ENCODE measurements at places on chromosomes 16 and 17.

DNA sequence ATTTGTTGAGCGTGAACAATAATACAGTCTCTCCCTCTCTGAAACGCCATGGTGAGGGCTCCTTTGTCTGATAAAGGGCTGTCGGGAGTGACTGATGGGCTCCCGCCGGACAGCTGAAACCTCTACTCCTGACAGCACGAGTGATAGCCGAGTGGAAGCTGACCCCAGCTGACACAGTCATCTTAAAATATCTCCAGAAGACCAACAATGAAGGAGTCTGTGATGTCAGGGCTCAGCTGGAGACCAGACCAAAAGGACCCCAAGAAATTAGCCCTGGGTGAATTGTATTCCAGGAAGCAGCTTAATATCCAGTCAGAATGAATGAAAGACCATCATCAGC, 22.4 kb downstream of the CCDC182 start:
- no peak for DNase-seq

DNA sequence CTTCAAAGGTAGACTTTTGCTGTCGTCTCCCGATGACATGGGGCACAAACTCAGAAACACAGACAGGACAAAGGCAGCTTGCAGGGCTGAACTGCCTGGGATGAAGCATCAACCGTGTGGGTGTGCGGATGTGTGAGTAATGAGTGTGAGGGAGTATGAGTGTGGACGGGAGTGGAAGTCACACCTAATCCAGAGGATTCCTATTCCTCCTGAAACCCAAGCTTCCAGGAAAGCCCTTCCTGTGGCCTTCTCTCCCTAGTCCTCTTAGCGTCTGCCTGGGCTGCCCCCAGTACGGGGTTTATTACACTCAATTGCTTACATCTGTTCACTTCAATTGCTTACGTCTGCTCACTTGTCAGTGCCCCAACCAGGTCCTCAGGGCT, 2.3 kb upstream of the IL4R start:
- no peak for DNase-seq

- no peak for DNase-seq
Observed at GRCh38 chr17:64340557-64340956, 50.1 kb downstream of the PECAM1 start.

DNA sequence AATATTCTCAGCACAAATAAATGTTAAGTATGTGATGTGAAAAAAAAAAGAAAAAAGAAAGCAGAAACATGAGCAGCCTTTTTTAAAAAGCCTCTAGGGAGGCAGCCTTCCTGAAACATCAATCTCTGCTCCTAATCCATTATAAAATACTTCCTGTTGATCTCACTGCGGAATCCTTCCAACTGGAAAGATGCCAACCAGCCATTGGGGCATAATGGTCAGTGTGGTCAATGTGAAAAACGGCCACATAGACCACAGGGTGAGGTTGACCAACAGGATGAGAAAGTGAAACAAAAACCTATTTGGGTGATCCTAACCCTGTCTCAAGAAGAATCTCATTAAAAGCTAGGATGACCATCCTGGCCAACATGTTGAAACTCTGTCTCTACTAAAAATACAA, 26.1 kb upstream of the ABCA8 start:
- no peak for DNase-seq

- peak; percentile 26 for DNase-seq
Observed at GRCh38 chr17:61461967-61462718, 9.9 kb downstream of the TBX4 start.

GRCh38 chr17:721540-721937, 6.9 kb upstream of the VPS53 start:
- DNase-seq = no peak

DNA sequence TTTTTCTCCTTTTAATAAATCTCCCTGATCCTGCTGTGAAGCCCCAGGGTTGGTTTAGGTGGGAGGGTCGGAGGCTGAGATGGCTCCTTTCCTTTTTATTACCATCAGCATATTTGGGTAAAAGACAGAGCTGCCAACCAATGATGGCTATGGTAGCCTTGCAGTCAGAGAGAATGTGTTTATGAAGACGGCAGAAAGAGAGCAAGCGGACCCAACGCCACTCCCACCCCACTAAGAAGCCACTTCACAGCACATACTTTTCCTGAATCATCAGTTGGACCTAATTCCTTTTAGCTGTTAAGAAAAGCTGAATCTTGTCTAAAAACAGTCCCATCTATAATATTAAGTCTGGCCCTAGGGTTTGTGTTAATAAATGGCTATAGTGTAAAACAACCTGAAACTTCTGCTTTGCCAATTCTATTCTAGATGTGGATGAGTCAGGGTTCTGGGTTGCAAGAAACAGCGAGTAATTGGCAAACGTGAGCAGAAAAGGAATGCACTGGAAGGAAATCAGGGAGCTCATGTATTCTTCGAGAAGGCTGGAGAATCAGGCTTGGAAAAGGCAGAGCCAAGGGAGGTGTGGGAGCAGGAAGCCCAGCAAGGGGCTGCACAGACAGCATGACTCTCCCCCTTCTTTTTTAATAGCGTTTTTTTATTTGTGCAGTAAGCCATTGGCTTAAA, 34.0 kb upstream of the PRKCA start:
- no peak for DNase-seq

DNA sequence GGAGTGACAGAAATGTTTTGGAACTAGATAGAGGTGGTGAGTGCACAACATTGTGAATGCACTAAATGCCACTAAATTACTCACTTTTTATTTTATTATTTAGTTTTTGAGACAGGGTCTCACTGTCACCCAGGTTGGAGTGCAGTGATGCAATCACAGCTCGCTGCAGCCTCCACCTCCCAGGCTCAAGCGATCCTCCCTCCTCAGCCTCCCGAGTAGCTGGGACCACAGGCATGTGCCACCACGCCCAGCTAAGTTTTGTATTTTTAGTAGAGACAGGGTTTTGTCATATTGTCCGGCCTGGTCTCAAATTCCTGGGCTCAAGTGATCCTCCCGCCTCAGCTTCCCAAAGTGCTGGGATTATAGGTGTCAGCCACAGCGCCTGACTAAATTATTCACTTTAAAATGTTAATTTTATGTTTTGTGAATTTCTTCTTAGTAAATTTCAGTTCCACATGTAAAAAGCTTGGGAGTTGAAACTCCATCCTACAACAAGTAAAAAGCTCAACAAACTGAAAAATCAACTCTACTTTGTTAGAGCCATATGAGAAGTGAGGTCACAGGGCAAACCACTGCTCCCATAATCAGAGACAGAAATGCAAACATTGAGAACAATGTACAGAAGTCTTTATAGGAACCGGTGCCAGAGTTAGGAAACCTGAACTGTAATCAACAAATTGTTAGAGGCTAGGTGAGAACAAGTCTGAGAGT, 13.8 kb upstream of the SLC5A10 start:
- DNase-seq = no peak

GRCh38 chr17:41962768-41963434, 3.7 kb upstream of the CNP start:
- DNase-seq = peak; percentile 76

- DNase-seq = no peak
Observed at GRCh38 chr16:48235556-48236136, 8.5 kb upstream of the LONP2 start.

DNA sequence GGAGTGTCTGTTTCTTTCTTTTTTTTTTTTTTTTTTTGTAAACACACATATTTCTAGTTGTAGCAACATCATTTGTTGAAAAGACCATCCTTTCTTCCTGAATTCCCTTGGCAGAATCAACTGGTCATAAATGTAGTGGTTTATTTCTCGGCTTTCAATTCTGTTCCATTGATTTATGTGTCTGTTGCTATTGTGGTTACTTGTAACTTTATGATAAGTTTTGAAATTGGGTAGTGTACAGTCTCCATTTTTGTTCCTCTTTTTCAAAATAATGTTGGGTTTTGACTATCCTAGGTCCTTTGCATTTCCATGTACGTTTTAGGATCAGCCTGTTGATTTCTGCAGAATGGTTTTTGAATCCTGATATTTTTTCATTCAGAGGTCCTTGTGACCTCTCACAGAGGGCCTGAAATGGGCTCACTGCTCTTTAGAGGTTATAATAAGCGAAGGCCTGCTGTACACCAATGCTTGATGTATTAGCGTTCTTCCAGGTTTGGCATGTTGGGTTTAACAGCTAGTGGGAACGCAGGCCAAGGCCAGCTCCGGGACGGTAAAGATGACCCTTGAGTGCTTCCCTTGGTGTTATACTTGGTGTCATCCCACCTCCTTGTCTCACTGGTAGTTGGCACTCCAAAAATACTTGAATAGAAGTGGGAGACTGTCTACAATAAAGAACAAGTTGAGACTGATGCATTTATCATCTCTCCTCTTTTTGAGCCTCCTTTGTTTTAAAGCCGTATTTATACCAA, 43.8 kb downstream of the ZNRF1 start:
- no peak for DNase-seq

GRCh38 chr17:12899604-12900003, 110.3 kb downstream of the ARHGAP44 start:
- DNase-seq = no peak

- DNase-seq = no peak
Observed at GRCh38 chr16:88077328-88078108, 126.3 kb downstream of the BANP start.

DNA sequence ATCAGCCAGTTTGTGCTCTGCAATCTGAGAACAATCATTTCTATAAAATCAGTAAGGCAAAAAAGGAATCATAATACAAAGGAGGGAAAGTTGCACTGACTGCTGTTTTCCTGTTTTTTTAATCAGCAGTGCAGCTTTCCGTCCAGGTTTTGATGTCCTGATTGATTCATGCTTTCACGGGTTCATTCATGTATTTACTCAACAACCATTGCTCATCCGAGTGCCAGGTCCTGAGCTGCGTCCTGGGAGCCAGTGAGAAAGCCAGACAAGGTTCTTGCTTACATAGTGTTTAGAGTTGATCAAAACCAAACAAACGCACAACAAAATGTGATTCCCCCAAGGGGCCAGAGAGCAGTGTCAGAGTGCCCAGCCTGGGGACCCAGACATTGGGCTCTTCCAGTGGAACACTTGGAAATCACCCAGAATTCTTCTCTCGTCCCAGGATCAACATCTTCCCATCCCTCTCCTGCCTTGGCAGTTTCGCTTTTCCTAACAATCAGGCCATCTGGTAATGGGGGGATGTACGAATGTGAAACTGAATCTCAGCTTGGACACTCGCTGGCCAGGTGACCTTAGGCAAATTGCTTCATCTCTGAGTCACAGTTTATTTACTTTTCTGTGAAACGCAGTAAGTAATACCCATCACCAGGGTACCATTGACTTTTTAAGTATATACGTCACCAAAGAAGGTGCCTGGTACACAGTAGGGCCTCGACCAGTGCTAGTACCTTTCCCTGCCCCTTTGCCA, 13.3 kb upstream of the C1QL1 start:
- DNase-seq = no peak

GRCh38 chr17:32912218-32912897, 15.6 kb upstream of the TMEM98 start:
- DNase-seq = no peak

- DNase-seq = no peak
Observed at GRCh38 chr17:79006794-79007503, 2.6 kb downstream of the CANT1 start.

GRCh38 chr16:1003391-1004347, 22.1 kb downstream of the SOX8 start:
- no peak for DNase-seq

GRCh38 chr16:48526058-48526957, 83.7 kb downstream of the N4BP1 start:
- DNase-seq = no peak

- no peak for DNase-seq
Observed at GRCh38 chr17:3002538-3003295, 60.7 kb downstream of the OR1D5 start.

GRCh38 chr17:74271281-74271680, 2.8 kb upstream of the DNAI2 start:
- DNase-seq = no peak

- no peak for DNase-seq
Observed at GRCh38 chr17:81066771-81067315, 31.9 kb downstream of the BAIAP2 start.

DNA sequence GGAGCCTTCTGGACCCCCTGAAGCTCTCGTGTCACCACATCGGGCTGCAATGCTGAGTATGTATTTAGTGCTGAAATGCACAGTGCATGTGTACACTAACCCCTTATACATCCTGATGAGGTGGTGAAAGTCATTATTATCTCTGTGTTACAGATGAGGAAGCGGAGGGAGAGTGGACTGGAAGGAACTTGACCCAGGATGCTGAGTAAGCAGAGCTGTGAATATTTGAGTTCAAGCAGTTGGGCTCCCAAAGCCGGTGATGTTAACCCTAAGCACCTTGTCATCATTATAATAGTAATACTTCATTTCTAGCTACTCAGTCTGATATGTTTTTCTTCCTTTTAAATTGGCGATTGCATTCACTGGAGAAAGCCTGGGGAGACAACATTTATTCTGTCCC, 25.9 kb upstream of the NKD1 start:
- DNase-seq = no peak

GRCh38 chr17:13367154-13367553, 234.6 kb downstream of the HS3ST3A1 start:
- DNase-seq = no peak

- DNase-seq = no peak
Observed at GRCh38 chr16:17360693-17361122, 110.1 kb downstream of the XYLT1 start.

- DNase-seq = no peak
Observed at GRCh38 chr16:20897253-20897897, 2.8 kb downstream of the DCUN1D3 start.

DNA sequence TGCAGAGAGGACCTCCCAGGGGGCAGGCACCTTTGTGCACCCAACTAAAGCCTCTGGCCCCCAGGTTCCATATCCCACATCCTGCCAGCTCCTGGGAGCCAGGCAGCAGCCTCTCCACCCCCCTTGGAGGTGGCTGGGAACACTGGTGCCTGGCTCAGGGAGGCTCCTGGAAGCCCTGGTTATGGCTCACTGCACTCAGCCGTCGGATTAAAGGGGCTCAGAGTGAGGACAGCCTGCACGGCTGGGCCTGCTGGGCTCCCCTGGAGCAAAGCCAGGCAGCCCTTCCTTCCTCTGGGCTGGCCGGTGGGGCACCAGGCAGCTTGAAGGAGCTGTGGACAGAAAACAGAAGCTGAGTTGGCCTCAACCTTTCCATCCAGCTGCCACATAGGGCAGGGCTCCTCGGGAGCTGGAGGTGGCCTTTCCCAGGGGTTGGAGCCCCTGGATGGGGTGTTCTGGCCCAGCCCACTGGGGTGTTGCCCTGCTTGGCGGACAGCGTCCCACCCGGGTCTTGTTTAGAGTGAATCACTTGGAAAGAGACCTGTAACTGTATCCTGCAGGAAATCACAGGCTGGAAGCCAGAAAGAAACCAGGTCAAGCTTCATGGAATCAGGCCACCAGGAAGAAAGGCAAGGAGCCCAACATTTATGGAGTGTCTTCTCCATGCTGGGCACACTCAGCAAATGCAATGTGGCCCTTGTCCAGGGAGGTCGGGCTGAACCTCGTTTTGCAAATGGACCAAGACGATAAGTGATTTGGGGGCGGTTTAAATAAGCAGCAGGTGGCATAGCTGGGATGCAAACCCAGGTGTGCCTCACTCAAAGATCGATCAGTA, 253.3 kb downstream of the SOX9 start:
- no peak for DNase-seq
